Activated CD4-positive, alpha-beta T cell treated with anti-CD3 and anti-CD28 coated beads, Interleukin-2, amount 50 U/mL, for 48 hours (primary cell): ENCODE measurements at places on chromosomes 2 and 18.
A peak's percentile ranks its signal among the peaks of the same experiment; 100 is the strongest.

DNA sequence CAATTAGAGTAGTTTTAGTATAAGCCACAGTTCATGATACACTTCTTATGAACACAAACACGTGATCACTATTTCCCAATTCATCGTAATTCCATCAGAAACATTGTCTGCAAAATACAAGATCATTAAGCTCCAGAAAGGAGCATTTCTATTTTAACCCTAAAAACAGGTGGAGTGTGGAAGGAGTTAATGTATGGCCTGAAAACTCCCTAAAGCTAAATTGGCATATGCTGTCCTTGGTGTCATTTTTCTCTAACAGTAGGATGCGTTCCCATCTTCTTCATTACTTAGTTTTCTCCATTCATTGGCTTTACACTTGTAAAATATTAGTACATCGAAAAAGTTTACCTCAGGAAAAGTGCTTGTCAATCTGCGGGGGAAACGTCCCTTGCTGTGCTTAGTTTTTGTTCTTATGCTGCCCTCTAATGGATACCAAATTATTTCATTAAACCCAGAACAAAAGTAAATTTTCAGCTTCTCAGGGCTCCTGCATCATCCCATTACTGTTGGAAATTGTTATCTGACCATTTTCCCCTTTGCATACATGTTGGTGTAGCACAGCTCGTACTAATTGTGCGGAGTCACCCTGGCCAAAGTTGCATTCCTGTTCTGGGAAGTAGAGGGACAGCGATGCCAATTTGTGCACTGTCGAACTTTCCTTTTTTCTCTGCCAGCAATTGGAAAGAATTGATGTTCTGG is 153.4 kb downstream of the GPD2 start:
- DNase-seq: peak; percentile 1

- no peak for DNase-seq
Measured at GRCh38 chr18:36766836-36767235, 62.0 kb downstream of the TPGS2 start.

GRCh38 chr2:43540021-43540779 is 55.6 kb downstream of the THADA start:
- DNase-seq: no peak

DNA sequence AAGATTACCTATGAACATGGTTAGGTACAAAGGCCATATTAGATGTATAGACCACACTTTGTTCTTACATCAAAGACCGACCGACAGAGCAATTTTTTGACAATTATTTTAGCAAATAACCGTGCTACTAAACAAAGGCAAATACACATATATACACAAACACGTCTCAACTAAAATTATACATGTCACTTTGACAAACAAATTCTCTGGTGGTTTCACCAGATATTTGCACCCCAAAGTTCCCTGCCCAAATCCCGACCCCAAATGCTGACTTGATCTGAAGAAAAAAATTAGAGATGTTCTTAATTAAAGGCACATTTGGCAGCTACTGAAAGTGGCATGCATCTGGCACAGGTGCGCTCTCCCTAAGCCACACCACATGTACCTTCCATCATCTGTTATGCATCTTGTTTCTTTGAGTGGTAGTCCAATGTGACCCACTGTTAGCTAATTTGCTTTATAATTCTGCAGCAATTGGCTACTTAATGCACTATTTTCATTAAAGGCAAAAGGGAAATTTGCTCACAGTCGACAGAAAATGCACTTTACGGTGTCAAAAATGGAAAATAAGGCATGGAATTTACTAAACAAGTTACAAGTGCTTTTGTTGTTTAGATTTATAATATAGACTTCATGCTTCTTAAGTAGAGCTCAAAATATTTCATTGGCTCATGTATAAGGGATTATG is 92.1 kb downstream of the ARHGEF33 start:
- DNase-seq: no peak

- DNase-seq: no peak
Measured at GRCh38 chr2:215979620-215980019, 33.7 kb downstream of the MREG start.

GRCh38 chr2:98730053-98730706 is 752 bp downstream of the MGAT4A start:
- DNase-seq: peak; percentile 54

DNA sequence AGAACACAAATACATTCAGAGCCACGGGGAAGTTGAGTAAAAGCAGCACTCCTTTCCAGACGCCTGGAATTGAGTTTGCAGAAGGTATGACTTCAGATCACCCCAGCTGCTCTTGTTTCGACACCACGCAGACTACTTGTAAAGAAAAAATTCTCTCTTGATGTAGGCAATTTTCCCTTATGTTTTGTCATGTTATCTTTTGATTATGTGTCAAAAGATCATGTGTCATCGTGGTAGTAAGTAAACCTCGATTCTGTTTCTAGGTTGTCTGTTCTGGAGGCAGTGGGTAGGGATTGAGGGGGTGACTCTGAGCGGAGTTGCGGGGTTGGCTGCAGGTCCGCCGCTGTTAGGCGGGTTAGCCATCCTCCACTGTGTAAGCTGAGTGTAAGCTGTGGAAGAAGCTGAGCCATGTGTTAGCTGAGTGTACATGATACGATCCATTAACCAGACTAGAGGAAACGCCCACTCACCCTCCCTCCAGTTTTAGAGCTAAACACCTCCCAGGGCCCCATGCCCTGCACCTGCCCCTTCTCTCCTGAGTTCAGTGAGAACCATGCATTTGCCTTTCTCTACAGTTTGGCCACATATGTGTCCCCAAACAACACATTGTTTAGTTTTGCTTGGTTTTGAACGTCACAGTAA is 181.8 kb downstream of the SNTG2 start:
- DNase-seq: peak; percentile 39

GRCh38 chr2:229852565-229852964 is 69.2 kb downstream of the TRIP12 start:
- peak; percentile 42 for DNase-seq

DNA sequence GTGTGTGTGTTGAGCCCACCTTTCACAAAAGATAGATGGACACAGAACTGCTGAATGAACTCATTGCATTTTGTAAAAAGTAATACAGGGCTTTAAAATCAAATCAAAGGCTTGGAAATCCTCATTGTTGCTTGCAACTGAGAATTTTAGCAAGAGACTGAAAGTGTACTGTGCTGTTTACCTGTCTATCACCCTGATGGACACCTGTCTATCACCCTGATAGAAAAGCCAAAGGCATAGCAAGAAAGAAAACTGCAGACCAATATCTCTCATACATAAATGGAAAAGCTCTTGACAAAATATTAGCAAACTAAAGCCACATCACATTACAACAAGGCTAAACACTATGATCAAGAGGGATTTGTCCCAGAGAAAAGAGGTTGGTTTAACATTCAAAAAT is 107.5 kb upstream of the TMEM18 start:
- DNase-seq: no peak

- no peak for DNase-seq
Measured at GRCh38 chr2:419687-420317, 131.9 kb upstream of the ALKAL2 start.

DNA sequence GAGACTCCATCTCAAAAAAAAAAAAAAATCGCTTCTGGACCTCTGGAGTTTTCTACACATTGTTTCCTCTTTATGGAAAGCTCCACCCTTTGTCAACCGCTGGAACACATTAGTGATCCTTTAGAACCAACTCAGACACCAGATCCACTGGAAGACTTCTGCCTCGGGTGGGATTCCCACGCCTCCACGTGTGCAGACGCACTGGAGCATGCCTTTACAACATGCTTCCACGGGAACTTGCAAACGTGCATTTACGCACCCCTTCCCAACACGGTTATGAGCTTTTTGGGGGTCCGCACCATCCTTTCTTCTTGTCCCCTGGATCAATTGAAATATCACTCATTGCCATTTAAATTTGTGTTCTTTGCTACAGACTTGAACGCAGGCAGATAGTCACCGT is 5.1 kb downstream of the CYS1 start:
- DNase-seq: no peak

- no peak for DNase-seq
Measured at GRCh38 chr2:46317094-46317486, 19.9 kb downstream of the EPAS1 start.

GRCh38 chr2:237733677-237734300 is 64.8 kb upstream of the RBM44 start:
- DNase-seq: no peak

- no peak for DNase-seq
Measured at GRCh38 chr2:127373362-127374083, 14.3 kb downstream of the MAP3K2 start.

GRCh38 chr2:75547345-75548035 is 13.2 kb downstream of the EVA1A start:
- DNase-seq: no peak

DNA sequence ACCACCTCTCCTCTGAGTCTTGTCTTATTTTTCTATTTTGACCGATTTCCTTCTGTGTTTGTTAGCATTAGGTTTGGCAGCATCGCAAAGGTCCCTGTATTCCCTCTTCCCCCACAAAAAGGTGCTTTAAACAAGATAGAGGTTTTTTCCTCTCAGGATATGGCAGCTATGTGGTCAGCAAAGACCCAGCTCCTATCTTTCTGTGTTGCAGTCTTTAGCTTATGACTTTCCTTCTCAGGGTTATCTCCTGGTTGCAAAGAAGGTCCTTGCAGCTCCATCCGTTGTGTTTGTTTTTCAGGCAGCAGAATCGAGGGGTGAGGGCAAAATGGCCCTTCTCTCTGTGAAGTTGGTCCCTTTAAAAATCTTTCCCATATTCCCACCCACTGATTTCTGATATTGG is 38.4 kb downstream of the GALNT1 start:
- no peak for DNase-seq
